ENCODE measurements at places on chromosomes 2 and 18.
A peak's percentile ranks its signal among the peaks of the same experiment; 100 is the strongest.

DNA sequence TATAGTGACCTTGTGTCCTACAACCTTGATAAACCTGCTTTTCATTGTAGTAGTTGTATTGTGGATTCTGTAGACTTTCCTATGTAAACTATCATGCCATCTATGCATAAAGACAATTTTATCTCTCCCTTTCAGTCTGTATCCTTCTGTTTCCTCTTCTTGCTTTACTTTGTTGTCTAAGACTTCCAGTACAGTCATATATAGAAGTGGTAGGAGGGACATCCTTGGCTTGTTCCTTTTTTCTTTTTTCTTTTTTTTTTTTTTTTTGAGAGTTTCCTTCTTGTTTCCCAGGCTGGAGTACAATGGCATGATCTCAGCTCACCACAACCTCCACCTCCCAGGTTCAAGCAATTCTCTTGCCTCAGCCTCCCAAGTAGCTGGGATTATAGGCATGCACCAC, 39.7 kb downstream of the UBE2F start:
- DNase-seq, result no peak

GRCh38 chr2:127220102-127220767, at the start of gene CYP27C1:
TSS of gene CYP27C1 (minus strand) at chr2:127220299. CDS start at chr2:127220270, 29 bp downstream.
- DNase-seq, result no peak

- no peak for DNase-seq
Observed at GRCh38 chr2:240232264-240232915, 91.9 kb upstream of the OTOS start.

DNA sequence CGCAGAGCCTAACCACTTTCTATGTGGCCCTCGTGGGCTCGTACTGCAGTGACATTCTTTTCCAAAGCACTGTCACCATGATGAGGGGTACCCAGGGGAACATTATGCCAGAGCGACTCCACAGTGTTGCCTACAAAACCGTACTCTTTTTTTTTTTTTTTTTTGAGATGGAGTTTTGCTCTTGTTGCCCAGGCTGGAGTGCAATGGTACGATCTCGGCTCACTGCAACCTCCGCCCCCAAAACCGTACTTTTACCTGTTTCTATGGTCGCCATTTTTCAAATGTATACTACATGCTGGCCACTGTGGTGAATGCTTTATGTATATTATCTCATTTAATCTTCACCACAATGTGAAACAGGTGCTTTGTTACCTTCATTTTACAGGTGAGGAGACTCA, 4.3 kb downstream of the PLEK start:
- DNase-seq, result no peak

DNA sequence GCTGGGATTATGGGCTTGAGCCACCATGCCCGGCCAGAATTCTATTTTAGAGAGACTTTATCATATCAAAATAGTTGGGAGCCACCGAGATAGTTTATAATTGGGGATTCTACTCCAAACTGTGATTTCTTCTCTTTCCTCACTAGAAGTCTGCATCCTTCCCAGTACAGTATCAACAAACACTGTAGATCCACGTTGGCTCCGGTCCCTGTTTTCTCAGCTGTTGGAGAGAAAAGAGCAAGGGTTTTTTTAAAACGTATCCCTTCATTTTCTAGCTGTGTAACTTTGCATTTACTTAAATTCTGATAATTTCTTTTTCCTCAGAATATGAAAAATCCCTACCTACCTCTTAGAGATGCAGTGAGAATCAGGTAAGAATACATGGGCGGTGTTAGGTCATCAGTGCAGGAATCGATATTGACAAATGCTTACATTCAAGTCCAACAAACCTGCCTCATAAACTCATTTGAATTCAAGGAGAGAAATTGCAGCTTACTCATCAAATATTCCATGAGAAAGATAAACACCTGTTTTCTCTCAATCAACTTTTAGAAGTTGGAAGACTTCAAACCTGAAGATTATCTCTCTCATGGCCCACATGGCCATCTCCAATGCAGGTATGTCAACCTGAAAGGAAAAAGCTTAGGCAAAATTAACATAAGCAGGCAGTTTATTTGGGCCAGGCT, 17.7 kb upstream of the PDCL3 start:
- no peak for DNase-seq

DNA sequence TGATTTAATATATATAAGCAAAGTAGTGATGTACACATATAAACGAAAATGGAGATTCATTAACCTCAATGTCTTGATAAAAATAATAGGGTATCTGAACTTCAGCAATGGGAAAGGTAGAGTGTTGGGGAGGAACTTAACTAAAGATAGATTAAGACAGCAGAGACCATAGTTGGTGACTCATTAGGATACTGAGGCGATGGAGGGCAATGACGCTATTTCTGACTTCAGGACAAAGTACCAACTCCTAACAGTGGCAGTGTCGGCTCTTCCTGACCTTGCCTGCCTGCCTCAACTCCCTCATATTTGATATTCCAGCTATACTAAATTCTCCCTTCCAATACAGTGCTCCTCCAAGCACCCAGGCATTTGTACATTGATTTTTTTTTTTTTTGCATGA, 98.6 kb downstream of the CDH2 start:
- DNase-seq, result no peak

- peak; percentile 33 for DNase-seq
Observed at GRCh38 chr2:71923887-71924533, 223.7 kb downstream of the CYP26B1 start.

DNA sequence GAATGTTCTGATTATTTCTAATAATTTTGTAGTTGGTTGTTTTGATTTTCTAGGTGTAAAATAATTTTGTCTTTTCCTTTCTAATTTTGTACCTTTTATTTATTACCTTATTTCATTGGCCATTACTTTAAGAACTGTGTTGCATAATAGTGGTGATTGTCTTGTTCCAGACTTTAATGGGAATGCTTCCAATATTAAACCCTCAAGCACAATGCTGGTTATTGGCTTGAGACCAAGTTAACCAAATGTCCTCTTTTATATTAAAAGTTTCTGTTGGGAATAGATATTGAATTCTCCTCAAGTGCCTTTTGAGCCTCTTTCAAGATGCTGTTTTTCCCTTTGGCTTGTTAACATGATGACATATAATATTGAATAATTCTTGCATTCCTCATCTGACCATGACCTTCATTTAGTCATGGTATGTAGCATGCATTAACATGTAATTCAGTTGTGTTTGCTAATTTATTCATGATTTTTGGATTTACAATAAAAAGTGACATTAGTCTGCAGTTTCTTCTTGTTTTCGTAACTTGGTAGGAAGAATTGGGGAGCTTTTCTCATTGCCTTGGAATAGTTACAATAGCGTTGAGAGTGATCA, 141.7 kb downstream of the DIS3L2 start:
- no peak for DNase-seq

DNA sequence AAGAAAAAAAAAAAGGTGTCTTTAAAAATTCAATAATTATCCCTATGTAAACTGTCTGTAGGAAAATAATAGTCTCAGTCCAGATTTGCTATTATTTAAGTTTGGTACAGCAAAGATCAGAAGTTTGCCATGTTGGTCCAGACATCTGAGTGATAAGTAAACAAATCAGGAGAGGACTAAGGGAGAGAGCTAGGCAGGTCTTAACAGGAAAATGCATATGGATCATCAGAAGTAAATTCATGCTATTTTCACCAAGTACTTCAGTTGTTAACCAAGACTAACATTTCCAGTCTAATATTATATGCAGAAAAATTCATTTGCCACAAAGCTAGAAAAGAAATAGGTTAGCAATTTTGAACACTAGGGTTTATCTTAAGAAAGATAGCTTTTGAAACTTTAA, 95.0 kb upstream of the STK17B start:
- DNase-seq, result no peak

DNA sequence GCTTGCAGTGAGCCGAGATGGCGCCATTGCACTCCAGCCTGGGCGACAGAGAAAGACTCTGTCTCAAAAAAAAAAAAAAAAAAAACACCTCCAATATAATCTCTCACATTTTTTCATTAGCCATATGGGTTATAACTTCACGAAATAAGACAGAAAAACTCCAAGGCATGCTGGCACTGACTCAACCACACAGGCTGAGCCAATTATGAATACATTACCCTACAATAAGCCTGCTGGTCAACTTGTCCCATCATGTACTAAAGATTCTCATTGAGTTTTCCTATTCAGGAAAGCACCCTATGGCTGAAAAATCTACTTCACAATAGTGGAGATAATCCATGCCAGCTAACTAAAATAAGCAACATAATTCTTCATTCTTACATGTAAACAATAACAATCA, 12.8 kb upstream of the MAP3K20 start:
- no peak for DNase-seq

- peak; percentile 72 for DNase-seq
Observed at GRCh38 chr2:43611987-43612894, 16.4 kb upstream of the THADA start.

DNA sequence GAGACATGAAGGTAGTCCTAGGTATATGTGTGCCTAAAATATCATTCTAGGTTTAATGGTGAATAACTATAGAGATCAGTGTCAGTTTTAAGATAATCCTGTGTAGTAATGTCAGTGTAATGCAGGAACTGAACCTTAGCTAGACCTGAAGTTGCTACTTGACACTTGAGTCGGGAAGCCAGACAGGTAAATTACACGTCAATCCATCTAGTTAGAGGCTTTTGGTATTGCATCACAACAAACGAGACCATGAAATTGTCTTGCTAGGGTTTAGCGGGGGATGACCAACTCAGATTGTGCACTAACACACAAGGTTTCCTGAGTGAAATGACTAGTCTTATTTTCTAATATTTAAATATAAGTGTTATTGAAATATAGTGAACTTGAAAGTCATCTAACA, 2.0 kb downstream of the YPEL5 start:
- DNase-seq, result no peak

GRCh38 chr2:146734821-146735190, 1110.0 kb upstream of the ACVR2A start:
- DNase-seq, result no peak

GRCh38 chr2:39737661-39738060, 41.4 kb downstream of the THUMPD2 start:
- peak; percentile 91 for DNase-seq

DNA sequence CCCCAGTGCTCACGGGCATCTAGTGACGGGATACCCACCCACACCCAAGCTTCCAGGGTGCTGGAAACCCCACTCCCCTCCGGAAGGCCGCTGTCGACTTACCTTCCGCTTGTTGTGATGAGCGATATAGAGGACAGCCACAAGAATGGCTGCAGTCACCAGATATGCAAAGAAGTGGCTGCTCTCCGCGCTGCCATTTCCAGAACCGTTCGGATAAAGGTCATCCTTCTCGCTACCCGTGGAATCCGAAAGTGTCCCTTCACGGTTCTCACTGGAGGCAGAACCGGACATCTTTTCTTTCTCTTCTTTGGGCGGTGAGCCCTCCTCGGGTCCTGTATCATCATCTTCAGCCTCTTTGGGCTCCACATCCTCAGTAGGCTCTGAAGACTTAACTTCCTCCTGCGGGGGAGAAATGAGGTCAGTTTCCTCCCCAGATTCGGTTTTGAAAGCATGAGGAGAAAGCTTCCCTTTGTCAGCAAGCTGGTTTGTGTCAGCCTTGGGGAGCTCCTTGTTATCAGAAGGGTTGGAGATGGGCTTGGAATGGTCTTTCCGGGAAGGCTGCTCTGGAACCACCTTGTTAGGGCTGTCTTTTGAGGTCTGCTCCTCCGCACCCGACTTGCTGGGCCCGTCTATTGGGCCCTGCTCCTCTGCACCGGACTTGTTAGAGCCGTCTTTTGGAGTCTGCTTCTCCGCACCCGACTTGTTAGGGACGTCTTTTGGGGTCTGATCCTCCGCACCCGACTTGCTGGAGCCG, 1.2 kb downstream of the TGOLN2 start:
- peak; percentile 40 for DNase-seq

GRCh38 chr2:74911061-74911460, 47.4 kb upstream of the POLE4 start:
- no peak for DNase-seq

DNA sequence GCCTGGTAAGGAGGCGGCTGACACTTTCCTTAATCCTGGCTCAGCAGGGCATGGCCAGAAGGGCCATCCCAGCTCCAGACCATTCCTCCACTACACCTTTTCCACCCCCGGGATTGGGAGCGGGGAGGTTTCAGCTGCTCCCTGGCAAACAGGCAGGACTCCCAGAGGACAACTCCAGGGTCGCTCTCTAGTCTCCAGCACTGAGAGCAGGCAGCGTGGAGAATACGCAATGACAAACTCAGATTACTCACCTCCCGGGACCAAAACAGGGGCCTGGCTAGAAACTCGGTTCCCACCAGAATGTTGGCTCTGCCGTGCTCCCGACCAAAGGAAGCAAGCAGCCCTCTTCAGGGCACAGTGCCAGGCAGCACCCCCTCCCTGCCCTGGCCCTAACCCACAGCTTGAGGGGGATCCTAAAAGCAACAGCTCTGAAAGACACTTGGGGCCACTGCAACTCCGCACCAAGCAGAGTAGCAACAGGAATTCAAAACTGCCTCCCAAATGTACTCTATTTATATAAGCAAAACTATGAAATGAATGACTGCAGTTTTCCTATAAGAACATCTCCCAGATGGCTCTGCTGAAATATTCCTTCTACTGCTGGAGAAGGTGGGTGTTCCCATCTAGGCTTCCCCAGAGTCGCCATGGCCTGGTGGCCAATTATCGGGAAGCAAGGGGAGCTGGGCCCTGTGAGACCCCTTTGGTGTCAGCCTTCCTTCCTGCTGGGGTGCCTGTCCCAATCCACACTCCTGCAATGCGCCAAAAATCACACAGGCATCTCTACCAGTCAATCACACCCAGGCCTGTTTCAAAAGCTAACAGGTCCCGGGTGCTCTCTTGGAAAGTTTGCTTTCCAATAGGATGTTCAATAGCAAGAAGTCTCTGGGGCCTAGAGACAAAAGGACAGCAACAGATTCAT, 61.2 kb upstream of the POMC start:
- DNase-seq, result no peak

DNA sequence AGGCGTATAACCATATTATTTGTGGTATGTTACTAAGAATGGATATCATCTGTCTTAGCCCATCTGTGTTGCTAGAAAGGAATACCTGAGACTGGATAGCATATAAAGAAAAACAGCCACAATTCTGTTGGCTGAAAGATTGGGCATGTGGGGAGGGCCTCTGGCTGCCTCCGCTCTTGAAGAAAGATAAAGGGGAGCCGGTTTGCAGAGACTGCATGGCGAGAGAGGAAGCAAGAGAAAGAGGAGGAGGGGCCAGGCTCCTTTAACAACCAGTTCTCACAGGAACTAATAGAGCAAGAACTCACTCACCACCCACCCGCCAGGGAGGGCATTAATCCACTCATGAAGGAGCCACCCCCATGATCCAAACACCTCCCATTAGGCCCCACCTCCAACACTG, 29.2 kb upstream of the UXS1 start:
- no peak for DNase-seq

GRCh38 chr2:238203973-238204683, 633 bp upstream of the ILKAP start:
- DNase-seq, result no peak

DNA sequence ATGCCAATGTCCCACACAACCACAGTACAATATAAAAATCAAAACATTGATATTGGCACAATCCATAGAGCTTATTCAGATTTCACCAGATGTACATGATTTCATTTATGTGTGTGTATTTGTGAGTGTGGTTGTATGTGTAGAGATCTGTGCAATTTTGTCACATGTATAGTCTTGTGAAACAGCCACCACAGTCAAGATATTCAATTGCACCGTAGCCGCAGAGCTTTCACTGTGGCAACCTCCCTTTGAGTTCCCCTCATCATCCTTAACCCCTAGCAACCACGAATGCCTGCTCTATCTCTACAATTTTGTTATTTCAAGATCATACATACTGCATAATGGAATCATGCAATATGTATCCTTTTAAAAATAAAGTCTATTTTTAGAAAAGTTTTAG, 391.3 kb downstream of the SETBP1 start:
- DNase-seq, result no peak

- no peak for DNase-seq
Observed at GRCh38 chr2:168404764-168405163, 51.3 kb upstream of the CERS6 start.

Data from EL (cell line).